ENCODE measurements at places on chromosomes 13 and 19.

DNA sequence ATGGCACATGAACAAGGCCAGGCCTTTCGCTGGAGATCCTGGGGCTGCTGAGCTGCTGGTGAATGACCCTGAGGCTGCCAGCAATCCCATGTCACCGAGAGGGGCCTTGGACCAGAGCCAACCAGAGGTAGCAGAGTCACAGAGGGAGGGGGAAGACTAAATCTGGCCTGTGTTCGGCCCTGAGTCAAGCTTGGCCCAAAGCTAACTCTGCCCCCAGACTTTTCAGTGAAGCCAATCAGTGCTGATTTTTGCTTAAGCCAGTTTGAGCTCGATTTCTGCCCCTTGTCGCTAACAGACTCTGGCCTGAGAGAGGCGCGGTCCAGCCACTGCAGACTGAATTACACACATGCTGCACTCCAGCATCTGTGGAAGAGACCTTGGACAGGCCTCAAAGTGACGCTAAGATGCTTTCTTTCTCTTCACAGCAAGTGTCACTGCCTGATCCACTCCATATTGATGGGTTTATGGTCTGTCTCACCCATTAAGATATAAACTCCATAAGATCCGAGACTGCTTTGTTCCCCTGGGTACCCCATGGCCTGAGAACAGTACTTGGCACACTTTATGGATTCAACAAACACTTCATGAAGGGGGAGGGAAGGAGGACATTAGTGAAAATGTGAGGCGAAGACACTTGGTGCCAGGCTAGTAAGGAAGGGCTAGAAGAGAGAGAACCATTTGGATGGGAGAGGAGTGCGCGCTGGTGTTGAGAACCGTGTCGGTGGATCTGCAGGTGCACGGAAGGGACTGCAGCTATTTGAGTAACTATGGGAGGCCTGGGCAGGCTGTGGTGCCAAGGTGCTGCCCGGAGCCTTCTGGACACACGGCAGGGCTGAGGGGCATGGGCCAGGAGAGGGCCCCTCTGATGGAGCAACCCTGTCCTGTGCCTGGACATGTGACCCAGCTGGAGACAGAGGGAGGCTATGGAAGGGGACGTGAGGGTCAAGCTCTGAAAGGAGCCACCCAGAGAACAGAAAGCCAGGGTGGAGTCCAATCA, 17.6 kb downstream of the RANBP3 start:
- no peak for DNase-seq

GRCh38 chr19:54201980-54202379, 1.3 kb downstream of the RPS9 start:
- DNase-seq, result no peak

DNA sequence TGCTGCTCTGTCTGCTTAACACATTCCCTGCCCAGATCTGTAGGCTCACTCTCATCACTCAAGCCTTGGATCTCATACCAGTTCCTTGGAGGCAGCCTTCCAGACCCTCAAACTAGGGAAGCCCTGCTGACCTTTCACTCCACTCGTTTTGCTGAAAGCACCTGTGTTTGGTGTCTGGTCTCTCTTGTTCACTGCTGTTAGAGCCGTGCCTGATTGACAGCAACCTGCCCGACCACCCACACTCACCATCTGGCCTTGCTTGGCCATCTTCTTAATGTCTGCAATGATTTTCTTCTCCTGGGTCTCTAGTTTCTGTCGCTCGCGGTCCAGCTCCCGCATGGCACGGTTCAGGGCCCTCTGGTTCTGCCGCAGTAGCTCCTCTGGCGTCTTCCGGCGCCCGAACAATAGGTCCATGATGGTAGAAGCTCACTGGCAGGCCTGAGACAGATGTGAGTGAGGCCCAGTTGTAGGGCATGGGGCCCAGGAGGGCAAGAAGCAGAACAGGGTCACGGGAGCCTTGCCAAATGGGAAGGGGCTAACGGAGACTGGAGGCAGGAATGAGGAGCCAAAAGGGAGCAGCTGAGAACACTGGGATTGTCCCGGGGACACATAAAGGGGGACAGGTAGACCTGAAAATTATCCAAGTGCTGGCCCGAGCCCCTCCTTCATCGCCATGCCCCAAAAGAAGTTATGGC, 959 bp downstream of the CHMP2A start:
- DNase-seq, result no peak

DNA sequence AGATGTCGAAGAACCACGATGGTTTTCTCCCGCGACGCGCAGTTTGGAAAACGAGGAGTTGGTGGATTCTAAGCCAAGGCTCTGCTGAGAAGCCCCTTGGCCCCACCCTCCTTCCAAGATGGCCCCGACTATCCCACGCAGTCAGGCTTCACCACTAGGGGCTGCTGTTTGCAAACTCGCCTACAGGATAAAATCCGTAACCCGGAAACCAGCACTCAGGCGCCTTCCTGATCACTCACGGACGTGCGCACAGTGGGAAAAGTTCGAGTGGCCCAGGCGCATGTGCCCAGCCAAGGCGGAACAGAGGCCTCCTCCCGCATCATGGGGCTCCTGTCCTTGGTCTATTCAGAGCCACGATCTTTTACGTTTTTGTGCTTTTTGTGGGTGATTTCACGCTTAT, 19.2 kb upstream of the UQCR11 start:
- DNase-seq, result no peak

- DNase-seq, result peak; percentile 51
Measured at GRCh38 chr13:99986741-99987140, 5.2 kb downstream of the ZIC2 start.

DNA sequence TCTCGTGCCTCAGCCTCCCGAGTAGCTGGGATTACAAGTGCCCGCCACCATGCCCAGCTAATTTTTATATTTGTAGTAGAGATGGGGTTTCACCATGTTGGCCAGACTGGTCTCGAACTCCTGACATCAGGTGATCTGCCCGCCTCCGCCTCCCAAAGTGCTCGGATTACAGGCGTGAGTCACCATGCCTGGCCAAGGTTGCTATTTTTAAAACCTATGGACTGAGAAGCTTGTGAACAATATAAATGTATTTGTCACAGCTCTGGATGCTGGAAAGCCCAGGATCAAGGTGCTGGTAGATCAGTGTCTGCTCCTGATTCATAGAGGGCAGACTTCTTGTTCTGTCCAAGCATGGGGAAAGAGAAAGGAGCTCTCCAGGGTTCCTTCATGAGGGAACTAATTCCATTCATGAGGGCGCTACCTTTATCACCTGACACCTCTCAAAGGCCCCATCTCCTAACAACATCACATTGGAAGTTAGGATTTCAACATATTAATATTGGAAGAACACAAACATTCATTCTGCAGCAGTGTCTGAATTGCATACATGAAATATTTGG, 16.1 kb downstream of the CARD8 start:
- peak; percentile 8 for DNase-seq

DNA sequence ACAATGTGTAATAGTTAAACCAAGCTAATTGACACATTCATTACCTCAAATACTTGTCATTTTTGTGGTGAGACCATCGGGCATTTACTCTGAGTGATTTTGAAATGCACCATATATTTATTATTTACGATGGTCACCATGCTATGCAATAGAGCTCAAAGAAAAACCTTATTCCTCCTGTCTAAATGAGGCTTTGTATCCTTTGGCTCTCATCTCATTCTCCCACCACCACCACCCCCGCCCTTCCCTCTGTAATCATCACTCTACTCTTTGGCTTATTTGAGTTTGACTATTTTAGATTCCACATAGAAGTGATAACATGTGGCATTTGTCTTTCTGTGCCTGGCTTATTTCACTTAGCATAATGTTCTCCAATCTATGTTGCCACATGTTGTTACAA, 124.9 kb downstream of the CYSLTR2 start:
- no peak for DNase-seq

GRCh38 chr19:21492947-21493906, 12.2 kb upstream of the ZNF429 start:
- no peak for DNase-seq

DNA sequence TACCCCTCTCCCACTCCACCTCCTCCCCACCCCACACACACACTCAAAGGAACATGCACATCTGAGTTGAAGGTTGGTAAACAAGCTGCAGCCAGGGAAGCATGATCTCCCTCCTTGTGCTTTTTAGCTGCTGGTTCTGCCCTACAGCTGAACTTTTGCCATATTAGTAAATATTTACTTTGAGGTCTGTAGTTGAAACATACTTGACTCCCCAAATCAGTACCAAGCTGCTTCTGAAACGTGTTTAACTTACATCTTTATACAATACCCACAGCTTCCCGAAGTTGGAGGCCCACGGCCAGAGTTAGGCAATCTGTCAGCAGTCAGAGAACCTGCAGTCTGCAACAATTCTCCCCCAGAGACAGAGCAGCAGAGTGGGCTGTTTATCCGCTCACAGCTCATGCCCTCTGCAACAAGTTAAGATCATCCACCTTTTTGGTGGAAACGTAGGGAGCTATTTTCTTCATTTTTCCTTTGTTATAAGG, 1.5 kb upstream of the PCDH20 start:
- no peak for DNase-seq

GRCh38 chr13:73993661-73994060, 140.5 kb downstream of the KLF12 start:
- no peak for DNase-seq

- no peak for DNase-seq
Measured at GRCh38 chr13:21882766-21883165, 211.9 kb downstream of the FGF9 start.

DNA sequence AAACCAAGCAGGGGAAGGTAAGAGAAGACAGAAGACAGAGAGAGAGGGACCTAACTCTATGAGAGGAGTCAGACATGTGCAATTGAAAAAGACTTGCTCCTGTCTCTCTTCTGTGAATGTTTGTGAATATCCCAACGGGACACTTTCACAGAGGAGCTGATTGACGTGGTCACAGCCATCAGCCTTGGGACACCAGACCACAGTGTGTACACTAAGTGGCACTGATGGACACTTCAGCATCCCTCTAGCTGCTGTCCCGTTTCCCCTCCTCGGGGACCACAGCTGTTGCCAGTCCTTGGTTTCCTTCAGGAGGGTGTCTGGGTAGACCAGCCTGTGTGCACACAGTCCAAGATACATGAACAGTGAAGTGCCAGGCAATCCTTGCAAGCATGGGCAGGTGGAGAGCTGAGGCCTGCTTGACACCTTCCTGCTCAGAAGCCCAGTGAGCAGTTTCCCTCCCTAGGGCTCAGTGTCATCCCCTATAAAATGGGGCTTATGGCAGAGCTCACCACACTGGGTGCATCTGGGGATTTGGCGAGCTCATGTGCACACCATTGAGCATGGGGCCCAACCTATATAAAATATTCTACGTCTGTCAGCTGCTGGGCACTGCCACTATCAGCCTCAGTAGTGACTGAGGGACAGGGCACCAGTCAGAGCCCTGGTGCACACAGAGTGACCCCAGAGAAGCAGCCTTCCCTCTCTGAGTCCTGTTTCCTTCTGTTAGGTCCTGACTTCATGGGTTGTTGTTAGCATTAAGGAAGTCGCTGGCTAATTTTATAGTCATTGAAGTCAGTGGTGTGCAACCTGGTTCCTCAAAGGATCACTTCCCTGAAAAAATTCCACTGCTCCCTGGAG, 4.3 kb upstream of the USF2 start:
- no peak for DNase-seq
